ENCODE measurements at places on chromosomes 1 and 21.

- DNase-seq, result no peak
Measured at GRCh38 chr1:235887676-235888075, 21.0 kb upstream of the LYST start.

- no peak for DNase-seq
Measured at GRCh38 chr21:32120230-32120629, 158.6 kb downstream of the MIS18A start.

DNA sequence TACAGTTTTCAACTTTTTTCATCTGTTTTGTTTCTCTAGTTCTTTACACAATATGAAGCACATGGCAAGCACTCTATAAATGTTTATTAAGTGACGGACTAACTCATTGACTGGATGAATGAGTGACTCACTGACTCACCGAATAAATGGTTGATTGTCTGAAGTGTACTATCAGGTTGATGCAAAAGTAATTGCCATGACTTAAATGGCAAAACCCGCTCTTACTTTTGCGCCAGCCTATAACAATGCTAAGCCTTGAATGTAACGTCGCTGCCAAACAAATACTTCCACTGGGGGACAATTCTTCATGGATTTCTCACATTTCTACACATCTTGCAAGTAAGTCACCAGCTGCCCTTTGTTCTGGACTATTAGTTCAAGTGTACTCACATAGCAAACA lies 109.0 kb upstream of the KCTD3 start:
- DNase-seq, result no peak

- no peak for DNase-seq
Measured at GRCh38 chr21:43895196-43895595, 30.2 kb downstream of the AGPAT3 start.

DNA sequence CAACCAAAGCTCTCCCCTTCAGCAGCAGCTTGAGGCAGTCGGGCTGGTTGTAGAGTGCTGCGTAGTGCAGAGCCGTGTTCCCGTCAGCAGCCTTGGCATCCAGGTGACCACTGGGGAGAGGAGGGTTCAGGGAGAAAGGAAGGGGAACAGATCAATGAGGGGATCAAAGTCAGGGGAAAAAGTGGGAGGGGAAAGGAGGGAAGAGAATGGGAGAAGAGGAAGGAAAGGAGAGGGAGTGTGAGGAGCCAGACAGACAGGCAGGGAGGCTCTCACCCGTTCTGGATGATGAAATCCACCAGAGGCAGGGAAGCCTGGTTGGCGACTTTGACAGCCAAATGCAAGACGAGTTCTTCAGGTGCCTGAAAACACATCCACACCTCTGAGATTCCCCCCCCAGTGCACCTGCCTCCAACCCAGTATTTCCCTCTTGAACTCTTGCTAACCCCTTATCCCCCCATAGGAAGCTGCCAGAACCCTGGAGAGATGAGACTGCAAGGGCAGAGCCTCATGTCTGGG lies 9.8 kb upstream of the TCEA3 start:
- no peak for DNase-seq

GRCh38 chr1:188017921-188018320 lies 1189.2 kb downstream of the PLA2G4A start:
- DNase-seq, result no peak

DNA sequence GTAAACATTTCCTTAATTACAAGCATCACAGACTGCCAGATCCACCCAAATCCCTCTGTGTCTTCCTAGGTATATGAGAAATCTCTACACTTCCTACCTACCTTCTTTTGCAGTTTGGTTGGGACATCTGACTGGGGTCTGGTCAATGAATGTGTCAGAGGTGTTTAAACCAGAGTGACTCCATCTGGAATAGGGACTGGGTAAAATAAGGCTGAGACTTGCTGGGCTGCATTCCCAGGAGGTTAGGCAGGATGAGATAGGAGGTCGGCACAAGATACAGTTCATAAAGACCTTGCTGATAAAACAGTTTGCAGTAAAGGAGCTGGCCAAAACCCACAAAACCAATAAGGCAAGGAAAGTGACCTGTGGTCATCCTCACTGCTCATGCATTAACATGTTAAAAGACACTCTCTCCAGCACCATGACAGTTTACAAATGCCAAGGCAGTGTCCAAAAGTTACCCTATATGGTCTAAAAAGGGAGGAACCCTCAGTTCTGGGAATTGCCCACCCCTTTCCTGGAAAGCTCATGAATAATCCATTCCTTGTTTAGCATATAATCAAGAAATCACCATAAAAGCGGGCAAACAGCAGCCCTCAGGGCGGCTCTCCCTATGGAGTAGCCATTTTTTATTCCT lies 87.4 kb upstream of the BACE2 start:
- no peak for DNase-seq

DNA sequence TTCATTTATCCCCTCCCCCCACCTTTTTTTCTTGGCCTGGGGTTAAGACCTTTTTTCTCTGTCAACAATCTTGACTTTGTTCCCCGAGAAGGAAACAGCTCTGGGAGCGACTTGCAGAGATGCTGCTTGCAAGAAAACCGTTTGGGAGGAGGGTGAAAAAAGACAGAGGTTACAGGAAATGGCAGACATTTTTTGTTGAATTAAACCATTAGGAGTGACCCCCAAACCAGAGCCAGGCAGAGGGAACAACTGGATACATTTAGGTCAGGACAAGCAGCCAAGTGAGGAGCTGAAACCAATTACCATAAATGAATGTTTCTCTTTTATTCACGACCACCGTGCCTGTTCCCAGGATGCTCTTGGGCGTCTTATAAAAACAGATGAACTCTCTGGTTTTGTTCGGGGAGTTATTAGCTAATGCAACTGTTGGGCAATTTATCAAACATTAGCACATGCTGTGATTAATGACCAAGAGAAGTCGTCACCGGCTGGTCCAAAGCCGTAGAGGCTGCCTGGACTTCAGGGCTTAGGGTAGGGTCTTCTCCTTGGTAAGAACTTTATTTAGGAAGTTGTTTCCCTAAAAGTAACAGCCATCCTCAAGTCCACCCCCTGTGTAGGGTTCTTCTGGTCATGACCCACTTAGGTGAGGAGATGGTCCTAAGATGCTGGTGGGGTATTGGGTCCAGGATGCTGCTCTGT lies 141.0 kb downstream of the FOXD2 start:
- DNase-seq, result no peak

DNA sequence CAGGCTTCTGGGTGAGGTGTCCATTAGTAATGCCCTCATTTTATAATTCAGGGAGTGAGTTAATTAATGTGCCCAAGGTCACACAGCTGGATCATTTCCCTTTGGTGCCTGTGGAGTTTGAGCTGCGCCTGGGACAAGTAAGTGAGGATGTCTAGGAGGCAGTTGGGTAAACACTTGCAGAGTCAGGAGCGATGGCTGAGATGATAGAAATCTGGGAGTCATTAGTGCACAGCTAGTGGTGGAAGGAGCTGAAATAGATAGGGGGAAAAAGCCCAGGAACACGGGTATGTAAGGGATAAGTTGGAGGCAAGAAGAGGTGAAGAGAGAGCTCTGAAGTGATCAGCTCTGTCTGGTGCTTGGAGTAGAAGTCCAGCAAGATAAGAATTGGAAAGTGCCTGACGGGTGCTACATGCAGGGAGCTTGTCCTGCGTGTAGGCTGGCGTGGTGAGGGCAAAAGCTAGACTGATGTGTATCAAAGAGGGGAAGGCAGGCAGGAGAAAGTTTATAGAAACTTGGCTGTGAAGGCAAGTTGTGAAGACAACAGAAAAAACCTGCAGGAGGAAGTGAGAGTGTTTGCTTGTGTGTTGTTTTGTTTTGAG lies 1.7 kb upstream of the SCAF4 start:
- no peak for DNase-seq

DNA sequence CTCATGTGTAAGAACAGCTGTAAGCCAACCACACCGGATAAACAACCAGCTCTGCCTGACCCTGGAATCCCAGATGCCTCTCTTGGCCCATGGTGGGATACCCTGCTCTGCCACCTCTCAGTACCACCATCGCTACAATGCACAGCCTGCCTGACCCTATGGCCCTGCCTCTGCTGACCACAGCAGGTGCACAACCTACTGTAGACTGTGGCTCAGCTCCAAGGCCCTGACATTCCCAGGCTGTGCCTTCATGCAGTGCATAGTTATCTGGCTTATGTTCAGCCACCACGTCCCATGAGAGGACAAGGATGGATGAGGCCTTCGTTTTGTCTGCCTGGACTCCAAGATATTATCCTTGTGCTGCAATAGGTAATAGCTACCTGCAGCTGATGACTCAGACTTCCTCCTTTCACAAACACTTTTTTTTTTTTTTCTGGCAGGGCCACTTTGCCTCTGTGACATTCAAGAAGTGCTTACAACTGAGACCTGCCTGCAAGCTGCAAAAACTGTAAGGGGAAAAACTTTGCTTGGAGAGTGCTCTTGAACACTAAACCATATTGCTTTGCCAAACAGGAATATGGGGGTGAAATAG lies 177.7 kb downstream of the URB2 start:
- no peak for DNase-seq

DNA sequence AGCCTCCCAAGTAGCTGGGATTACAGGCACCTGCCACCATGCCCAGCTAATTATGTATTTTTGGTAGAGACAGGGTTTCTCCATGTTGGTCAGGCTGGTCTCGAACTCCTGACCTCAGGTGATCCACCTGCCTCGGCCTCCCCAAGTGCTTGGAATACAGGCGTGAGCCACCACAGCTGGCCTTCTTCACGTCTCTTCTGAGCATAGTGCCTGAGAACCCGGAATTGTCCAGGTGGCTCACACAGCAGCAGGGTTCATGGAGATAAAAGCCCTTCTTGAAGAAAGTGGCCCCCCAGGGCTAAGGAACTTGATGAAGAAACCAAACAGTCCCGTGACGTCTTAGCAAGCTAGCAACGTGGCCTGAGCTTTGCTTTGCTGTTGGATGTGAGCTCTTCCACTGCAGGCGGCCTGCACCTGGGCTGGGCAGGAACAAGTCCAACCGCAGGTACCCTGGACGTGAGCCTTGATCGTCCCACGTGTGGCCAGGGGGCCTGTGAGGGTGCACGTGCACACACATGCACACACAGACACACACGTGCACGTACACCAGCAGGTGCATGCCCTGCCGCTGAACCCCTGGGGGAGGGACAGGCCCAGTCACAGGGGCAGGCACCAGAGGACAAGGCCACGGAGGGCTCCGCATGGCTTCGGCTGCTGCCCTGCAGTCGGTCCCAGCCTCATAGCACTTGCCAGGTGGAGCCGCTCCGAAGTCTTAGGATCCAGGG lies 23.4 kb upstream of the TRAPPC10 start:
- DNase-seq, result no peak

DNA sequence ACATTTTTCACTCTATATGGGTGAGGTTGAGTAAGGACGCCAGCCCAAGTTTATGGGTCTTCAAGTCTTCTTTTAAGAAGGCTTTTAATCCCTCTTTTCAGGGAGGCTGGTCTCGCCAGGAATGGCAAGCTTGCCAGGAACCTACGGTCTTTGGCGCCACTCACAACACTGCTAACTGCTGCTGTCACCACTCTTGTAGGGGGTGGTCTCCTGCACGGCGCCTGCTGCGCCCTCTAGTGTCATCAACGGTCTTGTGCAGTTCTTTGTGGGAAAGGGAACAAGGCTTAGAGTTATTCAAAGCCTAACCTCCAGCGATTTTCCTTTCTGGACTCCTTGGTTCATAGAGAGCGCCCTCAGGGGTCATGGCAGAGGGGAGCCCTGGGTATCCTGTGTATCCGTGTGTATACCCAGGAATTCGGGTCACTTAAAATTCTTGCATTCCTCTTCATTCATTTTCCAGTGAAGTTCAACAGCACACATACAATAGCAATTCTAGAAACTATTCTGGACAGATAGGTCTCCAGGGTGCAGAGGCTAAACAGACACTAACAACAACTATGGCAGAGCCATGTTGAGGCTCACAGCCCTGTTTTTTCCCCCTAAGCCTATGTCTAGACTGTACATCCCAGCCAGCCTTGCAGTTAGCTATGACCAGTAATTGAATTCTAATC lies 392.8 kb upstream of the CAMK1G start:
- no peak for DNase-seq

GRCh38 chr1:167687919-167688519 lies 33.8 kb upstream of the MPZL1 start:
- DNase-seq, result peak; percentile 78

- DNase-seq, result no peak
Measured at GRCh38 chr1:222420633-222421032, 127.3 kb downstream of the HHIPL2 start.

DNA sequence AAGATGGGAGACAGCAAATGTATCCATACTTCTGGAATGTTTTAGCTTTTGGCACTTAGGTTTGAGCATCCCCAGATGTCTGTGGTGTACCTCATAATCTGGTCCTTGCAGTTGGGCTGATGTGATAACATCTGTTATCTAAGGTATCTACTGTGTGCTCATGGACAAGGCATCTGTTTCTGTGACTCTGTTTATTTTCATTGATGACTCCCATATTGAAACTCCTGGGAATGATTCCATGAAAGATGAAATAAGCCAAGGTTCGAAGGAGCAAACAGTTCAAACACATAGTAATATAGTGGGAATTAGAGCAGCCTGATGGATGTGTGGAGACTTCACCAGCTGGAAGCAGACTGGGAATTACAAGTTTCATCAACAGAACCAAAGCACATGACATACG lies 20.7 kb upstream of the TRIM45 start:
- DNase-seq, result no peak

GRCh38 chr1:51000160-51000559 lies 30.1 kb downstream of the CDKN2C start:
- no peak for DNase-seq

GRCh38 chr1:228669242-228669585 lies 66.1 kb upstream of the RHOU start:
- DNase-seq, result no peak

DNA sequence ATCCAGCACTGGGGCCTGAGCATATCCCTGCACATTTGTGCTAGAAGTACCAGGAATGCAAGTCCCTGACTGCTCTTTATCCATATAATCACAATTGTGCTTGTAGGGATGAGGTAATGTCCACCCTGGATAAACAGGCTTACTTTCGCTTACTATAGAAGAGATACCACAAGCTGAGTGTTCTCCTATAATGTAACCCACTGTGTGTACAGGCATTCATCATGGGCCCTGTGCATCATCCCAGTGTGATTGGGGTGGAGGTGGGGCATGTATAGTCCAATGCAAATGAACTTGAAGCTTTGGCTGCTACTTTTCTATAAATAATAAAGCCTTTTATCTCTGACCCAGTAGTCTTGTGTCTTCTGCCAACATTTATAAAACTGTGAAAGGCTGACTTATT lies 69.3 kb downstream of the MAN1A2 start:
- DNase-seq, result no peak

GRCh38 chr1:216176970-216177369 lies 246.3 kb downstream of the USH2A start:
- no peak for DNase-seq

DNA sequence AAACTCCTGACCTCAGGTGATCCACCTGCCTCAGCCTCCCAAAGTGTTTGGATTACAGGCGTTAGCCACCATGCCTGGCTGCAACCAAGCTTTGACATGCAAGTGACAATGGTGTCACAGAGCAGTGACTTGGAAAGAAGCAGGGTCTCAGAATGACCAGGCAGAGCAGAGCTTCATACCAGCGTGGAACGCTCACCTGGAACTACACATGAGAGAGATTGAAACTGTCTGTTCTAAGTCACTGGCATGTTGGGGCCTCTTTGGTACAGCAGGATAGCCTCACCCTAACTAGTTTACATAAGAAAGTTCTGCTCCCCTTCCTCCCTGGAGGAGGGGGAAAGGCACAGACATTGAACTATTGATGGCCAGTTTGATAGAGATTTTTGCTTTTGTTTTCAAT lies 47.5 kb upstream of the ITPKB start:
- DNase-seq, result no peak
